Foreskin melanocyte (primary cell): ENCODE measurements at places on chromosomes 11 and 22.

DNA sequence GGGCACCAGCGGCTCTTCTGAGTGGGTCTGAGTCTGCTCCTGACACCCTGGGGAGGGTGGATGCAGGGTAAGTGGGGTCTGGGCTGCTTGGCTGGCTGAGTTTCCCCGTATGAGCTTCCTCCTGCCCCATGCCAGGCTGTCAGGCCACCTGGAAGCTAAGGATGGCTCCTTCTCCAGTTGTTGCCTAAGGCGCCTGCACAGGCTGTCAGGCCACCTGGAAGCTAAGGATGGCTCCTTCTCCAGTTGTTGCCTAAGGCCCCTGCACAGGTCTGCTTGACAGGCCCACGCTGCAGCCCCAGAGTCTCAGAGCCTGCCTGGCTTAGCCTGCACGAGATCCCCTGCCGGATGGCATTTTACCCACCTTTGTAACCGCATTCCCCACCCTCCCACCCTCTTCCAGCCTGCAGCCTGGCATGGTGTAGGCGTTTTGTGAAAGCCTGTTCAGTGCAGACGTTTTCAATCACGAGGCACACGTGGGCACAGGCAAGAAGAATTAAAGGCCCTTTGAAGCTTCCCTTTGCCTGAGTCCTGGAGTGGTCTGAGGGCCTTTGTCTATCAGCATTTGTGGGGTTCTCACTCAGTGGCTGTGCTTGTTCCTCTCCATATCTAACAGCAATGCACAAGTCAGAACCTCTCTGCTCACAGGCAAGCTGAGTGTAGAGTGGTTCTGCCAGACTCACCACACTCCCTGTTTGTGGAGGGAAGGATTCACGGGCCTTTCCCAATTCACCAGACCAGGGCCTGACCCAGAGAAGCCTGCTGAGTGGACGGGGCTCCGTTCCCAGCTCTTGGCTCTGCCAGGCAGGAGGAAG is 40.2 kb upstream of the B3GAT1 start:
- DNase-seq, result no peak

- DNase-seq, result no peak
These were observed 255.5 kb downstream of the TENM4 start for GRCh38 chr11:79185351-79185750.

DNA sequence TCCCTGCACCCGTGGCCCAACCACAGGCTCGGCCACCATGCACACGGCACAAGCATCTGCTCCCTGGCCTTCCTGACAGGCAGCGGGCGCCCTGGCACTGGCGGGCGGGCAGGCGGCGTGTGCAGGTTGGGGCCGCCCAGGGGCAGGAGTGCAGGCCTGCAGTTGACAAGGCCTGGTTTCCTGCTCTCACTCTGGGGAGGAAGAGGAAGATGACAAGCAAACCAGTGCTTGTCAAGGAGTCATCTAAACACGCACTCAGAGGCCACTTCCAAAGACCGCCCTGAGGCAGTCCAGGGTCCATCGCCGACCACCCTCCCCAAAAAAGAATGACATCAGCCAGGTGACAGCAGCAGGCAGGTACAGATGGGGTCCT is 65.3 kb upstream of the LINC01488 start:
- no peak for DNase-seq

DNA sequence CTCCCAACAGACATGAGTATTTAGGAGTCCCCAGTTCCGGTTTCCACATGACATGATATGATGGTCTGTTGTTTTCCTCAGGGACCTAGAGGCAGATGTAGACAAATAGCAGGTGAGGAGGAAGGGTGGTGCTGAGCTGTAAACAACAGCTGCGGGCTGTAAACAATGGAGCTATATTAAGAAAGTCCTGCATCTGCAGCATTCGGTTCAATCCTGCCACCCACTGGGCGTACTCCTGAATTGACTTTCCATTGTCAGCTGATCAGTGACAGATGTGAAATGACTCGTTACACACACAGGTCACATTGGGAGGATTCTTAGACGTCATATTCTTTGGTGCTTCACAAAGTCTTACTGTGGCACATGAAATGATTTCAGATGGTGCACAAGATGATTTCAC is 26.8 kb upstream of the RAG1 start:
- DNase-seq, result peak; percentile 54

DNA sequence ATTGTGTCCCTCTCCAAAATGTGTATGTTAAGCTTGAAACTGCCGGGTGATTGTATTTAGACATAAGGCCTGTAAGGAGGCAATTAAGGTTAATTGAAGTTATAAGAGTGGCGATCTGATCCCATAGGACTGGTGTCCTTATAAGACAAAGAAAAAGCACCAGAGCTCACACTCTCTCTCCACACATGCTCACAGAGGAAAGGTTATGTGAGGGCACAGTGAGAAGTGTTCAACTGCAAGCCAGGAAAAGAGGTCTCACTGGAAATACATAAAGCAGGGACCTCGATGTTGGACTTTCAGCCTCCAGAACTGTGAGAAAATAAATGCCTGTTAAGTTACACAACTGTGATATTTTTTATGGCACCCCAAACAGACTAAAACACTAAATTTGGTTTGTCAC is 1233.8 kb upstream of the CNTN5 start:
- no peak for DNase-seq

GRCh38 chr11:128802358-128802981 is 64.6 kb downstream of the KCNJ1 start:
- peak; percentile 40 for DNase-seq
